ENCODE measurements at places on chromosomes 12 and 14.

DNA sequence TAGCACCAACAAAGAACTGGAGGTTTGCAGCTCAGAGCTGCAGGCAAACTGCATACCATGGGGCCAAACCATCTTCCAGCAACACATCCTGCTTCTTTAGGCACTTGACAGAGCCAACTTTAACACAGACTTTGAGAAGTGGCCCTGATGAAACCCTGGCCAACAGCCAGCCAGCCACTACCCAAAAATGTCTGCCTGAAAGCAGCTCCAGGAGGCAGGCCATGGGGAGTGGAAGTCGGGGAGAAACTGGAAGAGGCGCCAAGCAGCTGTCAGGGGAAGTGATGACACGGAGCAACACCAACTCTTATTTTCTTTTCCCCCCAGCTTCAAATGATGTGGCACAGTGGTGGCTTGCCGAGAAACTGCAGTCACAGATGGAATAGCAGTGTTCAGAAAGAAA, 110.9 kb upstream of the PLXNC1 start:
- DNase-seq = no peak
- no peak overlapping the region for H3K27ac ChIP-seq
- H3K27me3 ChIP-seq = no peaks in the 10 kb centered on the region
- H3K4me1 ChIP-seq = peaks cover 13% of the 10 kb centered on the region
- H3K4me3 ChIP-seq = no peak overlapping the region
- peaks cover 4% of the 10 kb centered on the region for H3K36me3 ChIP-seq

- peak overlapping the region; percentile 99 for H3K4me3 ChIP-seq
- DNase-seq = peak; percentile 71
- H3K4me1 ChIP-seq = peaks cover 44% of the 10 kb centered on the region
- no peaks in the 10 kb centered on the region for H3K27me3 ChIP-seq
- peaks cover 39% of the 10 kb centered on the region for H3K36me3 ChIP-seq
- H3K27ac ChIP-seq = peak overlapping the region; percentile 99
Observed at GRCh38 chr12:49264466-49264872, 413 bp upstream of the TUBA1C start.

DNA sequence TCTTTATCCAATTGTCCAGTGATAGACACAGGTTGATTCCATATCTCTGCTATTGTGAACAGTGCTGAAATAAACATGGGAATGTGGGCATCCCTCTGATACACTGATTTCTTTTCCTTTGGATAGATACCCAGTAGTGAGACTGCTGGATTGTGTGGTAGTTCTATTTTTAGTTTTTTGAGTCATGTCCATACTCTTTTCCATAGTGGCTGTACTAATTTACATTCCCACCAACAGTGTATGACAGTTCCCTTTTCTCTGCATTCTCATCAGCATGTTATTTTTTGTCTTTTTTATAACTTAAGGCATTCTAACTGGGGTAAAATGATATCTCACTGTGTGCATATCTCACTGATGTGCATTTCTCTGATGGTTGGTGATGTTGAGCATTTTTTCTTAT, 24.8 kb upstream of the VASH1 start:
- no peak overlapping the region for H3K27ac ChIP-seq
- DNase-seq = no peak
- no peaks in the 10 kb centered on the region for H3K36me3 ChIP-seq
- no peaks in the 10 kb centered on the region for H3K4me1 ChIP-seq
- peaks cover 33% of the 10 kb centered on the region for H3K27me3 ChIP-seq
- no peak overlapping the region for H3K4me3 ChIP-seq

- H3K27me3 ChIP-seq = no peaks in the 10 kb centered on the region
- H3K4me3 ChIP-seq = no peak overlapping the region
- H3K4me1 ChIP-seq = no peaks in the 10 kb centered on the region
Observed at GRCh38 chr12:111298582-111299436, 70.1 kb downstream of the PHETA1 start.

DNA sequence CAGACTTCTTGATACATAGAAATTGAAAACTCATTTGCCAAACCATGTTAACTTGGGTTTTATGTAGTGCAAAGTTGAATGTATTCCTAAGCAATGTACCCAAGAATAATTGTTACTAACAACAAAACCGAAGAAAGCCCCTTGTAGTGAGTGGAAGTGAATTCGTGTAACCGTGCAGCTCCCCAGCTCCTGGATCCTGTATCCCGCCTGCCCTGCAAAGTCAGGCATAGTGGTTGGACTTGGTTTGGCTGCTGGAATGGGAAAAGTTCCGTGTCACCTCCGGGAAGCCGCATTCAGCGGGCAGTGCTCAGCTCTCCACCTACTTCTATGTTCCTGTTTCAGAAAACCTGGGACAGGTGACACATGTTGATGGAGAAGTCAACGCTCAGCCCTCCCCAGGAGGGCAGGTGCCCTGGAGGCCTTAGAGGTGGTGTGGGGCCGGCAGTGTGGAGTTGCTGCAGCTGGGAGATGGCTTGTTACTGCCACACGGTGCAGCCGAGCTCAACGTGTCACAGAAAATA, 29.2 kb upstream of the C14orf180 start:
- no peaks in the 10 kb centered on the region for H3K36me3 ChIP-seq
- DNase-seq = no peak
- H3K27me3 ChIP-seq = no peaks in the 10 kb centered on the region
- H3K4me1 ChIP-seq = no peaks in the 10 kb centered on the region
- H3K27ac ChIP-seq = no peak overlapping the region
- H3K4me3 ChIP-seq = no peak overlapping the region

- H3K4me3 ChIP-seq = no peak overlapping the region
- H3K27ac ChIP-seq = no peak overlapping the region
- peaks cover 14% of the 10 kb centered on the region for H3K4me1 ChIP-seq
- peaks cover 4% of the 10 kb centered on the region for H3K36me3 ChIP-seq
- no peak for DNase-seq
Observed at GRCh38 chr14:52275372-52275771, 7.9 kb downstream of the PTGDR start.

DNA sequence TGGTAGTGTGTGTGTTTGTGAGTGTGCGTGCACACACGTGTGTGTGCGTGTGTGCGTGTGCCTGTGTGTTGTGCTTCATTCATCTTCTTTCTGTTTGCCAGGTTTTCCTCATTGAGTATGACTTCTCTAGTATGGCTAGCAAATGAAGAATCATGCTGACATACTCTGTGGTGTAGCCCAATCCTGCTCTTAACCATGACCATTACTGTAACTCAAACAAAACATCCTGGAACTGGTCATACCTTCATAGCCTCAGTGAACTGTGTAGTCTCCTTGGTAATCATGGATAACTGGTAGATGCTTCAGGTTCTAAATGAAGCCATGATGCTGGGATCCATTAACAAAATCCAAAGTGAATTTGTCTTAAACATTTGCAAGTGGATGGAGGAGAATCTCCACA, 1117.7 kb downstream of the BCL11B start:
- no peaks in the 10 kb centered on the region for H3K27me3 ChIP-seq
- H3K4me3 ChIP-seq = no peak overlapping the region
- H3K36me3 ChIP-seq = peaks cover 5% of the 10 kb centered on the region
- DNase-seq = no peak
- H3K27ac ChIP-seq = no peak overlapping the region

DNA sequence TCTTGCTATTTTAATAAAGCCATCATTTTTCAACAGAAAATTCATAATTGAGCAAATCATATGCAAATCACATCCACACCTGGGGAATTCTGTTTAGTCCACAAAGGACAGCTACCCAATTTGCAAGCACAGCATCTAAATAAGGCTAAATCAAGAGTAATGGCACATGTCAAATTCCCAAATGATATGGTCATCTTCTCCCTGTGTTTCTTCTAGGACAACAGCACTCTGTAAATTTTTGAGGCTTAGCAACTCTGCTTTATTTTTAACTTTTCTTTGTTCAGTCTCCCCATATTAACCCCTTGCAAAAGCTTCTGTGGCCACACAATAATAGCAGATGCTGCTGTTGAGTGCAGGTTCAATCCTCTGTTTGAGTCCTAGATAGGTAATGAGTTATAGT, 155.6 kb upstream of the DAAM1 start:
- peaks cover 5% of the 10 kb centered on the region for H3K4me1 ChIP-seq
- H3K27ac ChIP-seq = no peak overlapping the region
- H3K27me3 ChIP-seq = peaks cover 19% of the 10 kb centered on the region
- no peaks in the 10 kb centered on the region for H3K36me3 ChIP-seq
- DNase-seq = no peak

DNA sequence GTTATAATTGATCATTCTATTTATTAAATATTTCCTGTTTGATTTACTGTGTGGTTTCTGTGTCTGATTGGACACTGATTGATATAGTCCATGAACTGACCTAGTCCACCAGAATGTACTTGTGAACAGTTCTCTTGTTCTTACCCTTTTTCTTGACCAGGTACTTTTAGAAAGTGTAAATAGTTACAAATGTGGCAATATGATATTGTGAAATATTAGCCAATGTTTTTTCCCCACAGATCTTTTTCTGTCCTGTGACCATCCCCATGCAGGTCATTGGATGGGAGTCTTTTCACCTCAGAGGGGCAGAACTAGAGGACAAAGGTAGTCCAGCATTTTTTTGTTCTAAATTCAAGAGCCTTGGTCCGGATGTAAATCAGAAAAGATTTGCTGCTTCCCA, 8.3 kb upstream of the CRY1 start:
- H3K27me3 ChIP-seq = peaks cover 23% of the 10 kb centered on the region
- no peak overlapping the region for H3K27ac ChIP-seq
- no peak overlapping the region for H3K4me3 ChIP-seq
- H3K4me1 ChIP-seq = no peaks in the 10 kb centered on the region

GRCh38 chr12:6368906-6369525, 6.3 kb downstream of the SCNN1A start:
- H3K27ac ChIP-seq = peak overlapping the region; percentile 69
- H3K4me3 ChIP-seq = no peak overlapping the region
- H3K27me3 ChIP-seq = no peaks in the 10 kb centered on the region
- no peaks in the 10 kb centered on the region for H3K36me3 ChIP-seq

DNA sequence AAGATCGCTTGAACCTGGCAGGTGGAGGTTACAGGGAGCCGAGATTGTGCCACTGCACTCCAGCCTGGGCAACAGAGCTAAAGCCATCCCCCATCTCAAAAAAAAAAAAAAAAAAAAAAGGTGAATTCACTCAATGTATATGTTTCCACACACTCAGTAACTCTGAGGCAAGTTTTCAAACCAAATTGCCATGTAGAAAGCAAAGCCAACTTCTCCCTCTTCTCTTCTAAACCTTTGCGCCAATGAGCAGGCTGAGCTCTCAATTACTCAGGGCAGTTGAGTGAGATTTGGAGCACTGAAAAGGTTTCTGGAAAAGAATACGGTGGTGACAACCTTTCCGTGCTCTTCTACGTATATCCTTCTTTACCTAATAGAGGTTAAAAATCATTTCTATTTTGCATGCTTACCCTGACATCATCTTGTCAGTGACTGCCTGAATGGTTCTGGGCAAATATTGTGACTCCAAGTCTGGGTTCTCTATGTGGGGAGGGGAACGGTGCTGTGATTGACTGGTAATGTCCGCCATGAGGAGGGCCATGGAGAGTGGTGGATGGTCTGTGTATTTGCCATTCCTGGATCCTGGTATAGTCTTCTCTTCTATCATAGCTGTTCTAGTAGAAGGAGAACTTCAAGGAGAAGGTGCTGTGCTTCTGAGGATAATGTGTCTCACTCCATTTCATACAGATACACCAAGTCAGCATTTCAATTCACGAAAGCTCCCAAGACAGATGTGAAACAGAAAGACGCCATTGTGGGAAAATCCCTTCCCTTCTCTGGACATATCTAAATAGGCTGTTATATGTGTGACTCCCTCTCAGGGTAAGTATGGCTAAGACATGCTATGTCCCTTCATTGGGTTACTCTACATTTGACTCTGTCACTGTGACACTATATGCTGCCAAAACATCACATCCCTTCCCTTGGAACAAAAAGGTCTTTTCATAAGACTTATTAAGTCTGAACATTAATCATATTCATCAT, 46.2 kb upstream of the MED13L start:
- H3K4me1 ChIP-seq = peaks cover 62% of the 10 kb centered on the region
- no peak for DNase-seq
- H3K4me3 ChIP-seq = no peak overlapping the region
- H3K36me3 ChIP-seq = peaks cover 8% of the 10 kb centered on the region
- peak overlapping the region; percentile 55 for H3K27ac ChIP-seq

- H3K4me3 ChIP-seq = no peak overlapping the region
- no peaks in the 10 kb centered on the region for H3K27me3 ChIP-seq
- peaks cover 2% of the 10 kb centered on the region for H3K36me3 ChIP-seq
Observed at GRCh38 chr14:105324080-105324778, 9.7 kb downstream of the PACS2 start.

DNA sequence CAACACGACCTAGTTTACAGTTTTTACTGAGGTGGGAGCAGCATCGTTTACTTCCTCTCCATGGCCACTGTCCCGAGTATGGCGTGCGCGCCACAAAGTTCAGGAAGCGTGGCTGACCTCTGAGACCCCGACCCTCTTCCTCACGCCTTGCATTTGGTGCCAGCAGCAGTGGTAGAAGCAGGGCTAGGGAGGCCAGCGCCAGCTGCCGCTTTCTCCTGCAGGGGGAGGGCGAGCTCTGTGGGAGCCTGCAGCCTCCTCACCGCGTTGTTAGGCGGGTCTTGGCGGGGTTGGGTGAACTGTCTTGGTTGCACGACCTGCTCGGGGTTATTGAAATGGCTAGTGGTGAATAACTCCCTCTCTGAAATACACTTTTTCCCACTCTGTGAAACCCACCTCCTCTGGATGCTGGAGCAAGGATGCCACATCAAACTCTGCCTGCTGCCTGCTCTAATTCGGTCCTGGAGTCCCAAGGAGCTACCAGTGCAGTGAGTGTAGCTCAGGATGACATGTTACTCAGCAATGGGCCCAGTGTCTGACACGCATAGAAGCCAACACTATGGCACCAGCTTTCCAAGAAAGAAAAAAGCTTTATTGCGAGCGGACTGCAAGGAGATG, 22.3 kb upstream of the TDRD9 start:
- peaks cover 2% of the 10 kb centered on the region for H3K36me3 ChIP-seq
- DNase-seq = peak; percentile 42
- H3K4me1 ChIP-seq = peaks cover 29% of the 10 kb centered on the region
- H3K27me3 ChIP-seq = peaks cover 2% of the 10 kb centered on the region

DNA sequence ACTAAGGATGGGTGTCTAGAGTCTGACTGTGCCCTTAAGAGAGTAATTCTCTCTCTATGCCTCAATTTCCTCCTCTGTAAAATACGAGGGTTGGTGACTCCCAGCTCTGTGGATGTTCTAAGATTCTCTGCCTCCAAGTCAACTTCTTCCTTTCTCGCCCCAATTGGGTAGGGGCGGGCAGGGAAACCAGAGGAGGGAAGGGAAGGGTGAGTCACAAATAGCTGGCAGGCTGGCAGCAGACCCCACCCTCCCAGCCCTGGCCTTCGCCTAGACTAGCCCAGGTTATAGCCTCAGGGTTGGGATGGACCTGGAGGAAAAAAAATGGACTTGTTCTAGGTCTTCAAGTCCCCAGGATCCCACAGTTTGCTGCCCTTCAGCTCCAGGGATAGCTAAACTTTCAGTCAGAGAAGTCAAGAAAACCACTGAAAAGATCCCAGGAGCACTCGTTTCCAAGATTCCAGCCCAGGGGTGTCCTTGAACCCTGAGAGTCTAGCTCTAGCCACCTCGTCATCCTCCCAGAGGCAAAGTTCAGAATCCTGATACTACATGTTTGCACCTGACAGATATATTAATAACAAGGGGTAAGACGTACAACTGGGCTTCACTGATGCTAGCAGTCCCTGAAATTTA, 2.3 kb downstream of the DGKA start:
- H3K27ac ChIP-seq = peak overlapping the region; percentile 99
- H3K27me3 ChIP-seq = no peaks in the 10 kb centered on the region
- DNase-seq = no peak
- peak overlapping the region; percentile 95 for H3K4me3 ChIP-seq
- peaks cover 66% of the 10 kb centered on the region for H3K4me1 ChIP-seq

GRCh38 chr12:113724794-113725556, 241.2 kb downstream of the RBM19 start:
- H3K4me1 ChIP-seq = no peaks in the 10 kb centered on the region
- no peaks in the 10 kb centered on the region for H3K36me3 ChIP-seq
- H3K27me3 ChIP-seq = no peaks in the 10 kb centered on the region
- H3K27ac ChIP-seq = no peak overlapping the region
- no peak for DNase-seq
